ENCODE measurements at places on chromosomes 4 and X.

DNA sequence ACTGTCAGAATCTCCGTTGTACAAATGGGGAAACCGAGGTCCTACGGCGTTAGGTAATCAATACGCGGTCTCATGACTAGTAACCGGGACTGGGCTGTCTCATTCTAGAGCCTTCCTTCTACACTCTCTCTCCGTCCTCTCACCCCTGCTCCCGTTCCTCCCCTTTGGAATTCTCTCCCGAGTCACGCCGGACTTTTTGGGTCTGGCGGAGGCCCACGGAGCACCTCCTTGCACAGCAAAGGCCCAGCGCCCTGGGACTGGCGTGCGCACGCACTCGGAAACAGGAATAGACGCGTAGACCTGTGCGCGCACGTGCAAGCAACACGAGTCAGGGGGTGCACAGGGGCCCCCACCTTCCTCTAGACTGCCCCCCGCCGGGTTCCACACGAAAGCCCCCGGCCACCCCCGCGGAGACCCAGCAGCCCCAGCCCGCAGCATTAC is 361 bp downstream of the QDPR start:
- peak; percentile 53 for DNase-seq

DNA sequence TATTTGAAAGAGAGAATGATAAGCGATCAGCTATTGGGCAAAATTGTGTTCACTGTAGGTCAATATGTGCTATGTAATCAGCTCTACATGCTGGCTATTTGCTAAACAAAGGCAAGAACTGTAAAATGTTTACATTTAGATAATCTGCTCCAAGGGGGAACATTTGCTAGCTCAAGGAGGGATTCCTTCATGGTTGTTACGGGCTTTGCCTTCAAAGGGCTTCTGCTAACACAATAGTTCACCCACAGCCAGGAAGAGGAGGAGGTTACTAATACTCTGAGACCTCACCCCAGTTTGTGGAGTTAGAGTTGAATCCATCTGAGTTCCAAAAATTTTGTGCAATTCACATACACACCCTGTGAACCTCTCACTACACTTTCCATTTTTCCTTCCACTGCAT is 107.6 kb upstream of the BMP3 start:
- DNase-seq = no peak

DNA sequence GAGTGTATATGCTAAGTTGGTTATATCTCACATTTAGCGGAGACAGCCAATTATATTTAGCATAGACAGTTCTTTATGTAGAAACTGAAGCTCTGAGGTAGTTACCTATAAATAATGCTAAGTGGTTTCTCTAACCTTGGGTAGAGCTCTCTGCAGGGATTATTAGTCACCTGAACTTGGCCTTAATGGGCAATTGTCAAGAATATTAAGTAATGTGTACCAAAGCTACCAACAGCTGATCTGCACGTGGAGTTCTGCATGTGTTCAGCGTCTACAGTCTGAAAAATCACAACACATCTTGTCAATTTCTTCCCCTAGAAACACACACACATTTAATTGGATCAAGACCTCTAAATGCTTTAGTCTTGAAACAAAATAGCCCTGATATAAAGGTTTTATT is 740.6 kb upstream of the FAM241A start:
- no peak for DNase-seq

DNA sequence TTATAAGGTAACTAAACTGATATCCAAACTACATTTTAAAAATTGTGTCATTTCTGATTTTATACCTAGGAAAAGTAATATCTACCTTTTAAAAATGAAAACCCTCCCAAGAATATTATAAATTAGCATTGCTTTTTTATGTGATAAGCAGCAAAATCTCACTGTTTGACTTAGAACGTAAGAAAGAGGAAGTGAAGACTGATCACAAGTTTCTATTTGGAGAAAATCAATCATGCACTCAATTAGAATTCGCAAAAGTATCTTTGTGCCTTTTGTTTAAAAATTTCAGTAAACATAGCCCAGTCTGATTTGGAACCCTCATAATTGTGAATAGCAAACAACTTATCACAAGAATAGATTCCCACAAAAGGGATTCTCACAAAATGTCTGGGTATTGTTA is 142.7 kb downstream of the TENM3 start:
- DNase-seq = no peak

DNA sequence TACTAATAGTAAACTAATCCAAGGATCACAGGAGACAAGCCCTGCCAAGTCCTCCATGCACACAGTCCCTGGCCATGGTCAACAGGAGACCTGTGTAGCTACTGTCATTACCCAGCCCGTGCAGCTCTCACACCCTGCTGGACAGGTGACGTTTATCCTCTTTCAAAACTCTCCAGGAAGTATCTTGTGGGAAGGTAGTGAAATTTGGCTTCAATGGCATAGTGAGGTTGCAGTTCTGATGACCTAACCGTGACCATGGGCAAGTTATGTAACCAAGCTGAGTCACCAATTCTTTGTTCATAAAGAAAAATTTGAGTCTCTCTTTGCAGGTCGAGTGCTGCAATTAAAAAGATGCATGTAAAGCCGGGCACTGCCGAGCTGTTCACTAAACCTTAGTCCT is 11.3 kb upstream of the SLC2A9 start:
- peak; percentile 70 for DNase-seq

DNA sequence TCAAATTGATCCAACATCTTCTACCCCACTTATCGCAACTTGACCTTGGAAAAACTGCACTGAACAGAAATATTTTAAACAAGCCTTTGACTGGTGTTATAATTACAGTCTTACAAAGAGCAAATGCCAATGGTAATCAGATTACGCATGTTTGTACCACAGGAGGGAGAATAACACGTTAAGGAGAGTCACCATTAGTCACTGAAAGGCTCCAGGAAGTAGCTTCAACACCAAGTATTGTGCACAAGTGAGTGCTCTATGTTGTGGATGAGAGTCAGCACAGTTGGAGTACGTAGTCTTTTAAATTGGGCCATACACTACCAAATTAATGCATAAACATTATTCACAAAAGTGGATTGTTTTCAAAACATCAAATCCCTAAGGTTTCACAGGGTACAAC is 1081.5 kb upstream of the TENM3 start:
- DNase-seq = no peak

GRCh38 chr4:81883530-81884450 is 412.1 kb upstream of the RASGEF1B start:
- no peak for DNase-seq

GRCh38 chr4:149108626-149109025 is 666.4 kb upstream of the NR3C2 start:
- peak; percentile 24 for DNase-seq

GRCh38 chrX:116238567-116239255 is 68.2 kb downstream of the AGTR2 start:
- DNase-seq = no peak

DNA sequence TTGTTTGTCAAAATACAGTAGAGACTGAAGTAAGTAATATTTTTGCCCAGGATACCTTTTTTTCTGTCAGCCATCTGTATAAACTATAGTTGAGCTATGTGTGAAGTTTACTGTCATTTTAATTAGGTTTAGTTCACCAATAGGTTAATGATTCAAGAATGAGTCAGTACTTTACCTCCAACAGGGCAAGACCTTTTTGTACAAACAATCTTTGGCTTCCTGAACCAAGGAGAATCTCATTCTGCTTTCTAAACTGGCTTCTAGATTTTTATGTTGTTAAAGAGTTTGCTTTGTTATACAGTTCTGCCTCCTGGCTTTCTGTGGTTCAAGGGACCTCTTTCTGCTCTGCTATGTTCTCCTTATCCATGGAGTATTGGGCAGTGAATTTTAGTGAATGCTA is 412.0 kb upstream of the NR3C2 start:
- no peak for DNase-seq

DNA sequence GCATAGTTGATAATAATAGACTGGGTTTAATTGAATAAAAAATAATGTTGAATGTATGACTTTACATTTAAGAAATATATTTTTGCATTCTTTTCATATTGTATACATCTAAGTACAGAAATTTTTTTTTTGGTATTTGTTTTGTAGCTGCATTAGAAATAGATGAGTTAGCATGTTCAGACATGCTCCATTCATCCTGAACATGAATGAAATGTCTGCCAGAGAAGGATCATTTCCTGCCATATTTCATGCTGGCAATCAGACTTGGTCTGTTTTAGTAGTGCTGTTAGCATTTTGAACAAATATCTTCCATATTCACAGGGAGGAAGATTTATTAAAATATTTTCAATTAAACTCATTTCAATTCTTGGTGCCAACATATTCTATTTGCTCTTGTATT is 98.9 kb downstream of the FRMPD4 start:
- no peak for DNase-seq

GRCh38 chr4:105837037-105837436 is 58.2 kb upstream of the NPNT start:
- no peak for DNase-seq

DNA sequence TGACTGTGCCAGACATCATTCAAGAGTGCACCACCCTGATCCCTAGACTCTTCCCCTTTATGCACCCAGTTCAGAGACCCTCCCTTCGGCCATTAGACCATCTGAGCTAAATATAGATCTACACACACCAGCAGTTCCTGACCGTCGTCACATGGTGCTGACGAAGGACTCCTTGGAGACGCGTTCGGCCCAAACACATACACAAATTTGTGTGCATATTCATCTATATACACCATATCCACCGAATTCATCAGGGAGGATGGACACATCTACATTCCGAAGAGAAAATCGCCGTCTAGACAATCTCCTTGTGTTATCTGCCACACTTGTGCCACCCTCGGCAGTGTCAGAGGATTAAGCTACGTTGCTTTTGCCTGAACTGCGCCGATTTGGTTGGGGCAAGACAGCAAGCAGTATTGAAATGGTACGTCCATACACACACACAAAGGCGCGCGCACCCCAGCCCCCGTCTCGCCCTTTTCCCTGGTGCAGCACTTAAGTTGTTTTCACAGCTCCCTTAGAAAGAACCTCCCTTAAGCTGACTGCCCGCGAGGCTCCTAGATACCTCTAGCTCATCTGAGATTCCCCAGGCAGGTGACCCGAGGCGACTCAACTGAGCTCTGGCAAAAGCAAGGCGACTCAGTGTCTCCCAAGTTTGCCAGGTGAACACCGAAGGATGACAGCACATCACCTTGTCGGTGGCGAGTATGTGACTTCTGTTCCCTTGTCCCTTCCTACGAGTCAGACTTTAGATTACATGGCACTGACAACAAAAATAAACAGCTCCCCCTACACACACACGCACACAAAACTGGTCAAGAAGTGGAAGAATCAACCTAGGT is 1.0 kb downstream of the RASGEF1B start:
- peak; percentile 16 for DNase-seq

DNA sequence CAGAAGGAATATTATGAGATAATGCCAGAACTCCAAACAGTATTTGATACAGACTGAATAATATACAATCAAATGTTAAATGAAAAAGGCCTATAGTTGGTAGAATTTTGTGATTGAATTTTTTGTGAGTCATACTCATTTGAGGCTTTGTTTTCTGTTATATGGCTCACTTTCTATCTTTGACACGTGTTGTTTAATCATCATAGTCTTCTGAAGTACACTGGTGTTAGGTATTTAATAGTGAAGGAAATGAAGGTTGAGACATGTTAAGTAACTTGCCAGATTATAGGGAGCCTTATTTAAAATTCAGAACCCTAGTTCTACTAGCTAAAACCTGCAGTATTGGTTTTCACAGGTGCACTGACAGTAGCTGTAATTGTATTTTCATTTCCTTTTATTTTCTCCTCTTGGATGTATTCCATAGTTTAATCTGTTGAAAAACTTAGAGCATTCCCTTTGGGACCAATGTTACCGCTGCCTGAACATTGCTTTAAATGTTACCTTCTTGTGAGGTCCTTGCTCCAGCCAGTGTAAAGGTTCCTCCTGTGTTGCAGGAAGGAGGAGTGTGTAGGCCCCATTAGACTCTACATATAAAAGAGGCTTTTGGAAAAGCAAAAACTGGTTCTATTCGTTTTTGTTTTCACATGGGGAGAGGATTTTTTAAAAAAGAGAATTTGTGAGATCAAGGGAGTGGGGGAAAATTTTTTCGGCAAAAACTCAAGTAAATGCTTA is 224.1 kb downstream of the ARHGAP10 start:
- no peak for DNase-seq

GRCh38 chrX:121103381-121103780 is 56.0 kb downstream of the GLUD2 start:
- no peak for DNase-seq

DNA sequence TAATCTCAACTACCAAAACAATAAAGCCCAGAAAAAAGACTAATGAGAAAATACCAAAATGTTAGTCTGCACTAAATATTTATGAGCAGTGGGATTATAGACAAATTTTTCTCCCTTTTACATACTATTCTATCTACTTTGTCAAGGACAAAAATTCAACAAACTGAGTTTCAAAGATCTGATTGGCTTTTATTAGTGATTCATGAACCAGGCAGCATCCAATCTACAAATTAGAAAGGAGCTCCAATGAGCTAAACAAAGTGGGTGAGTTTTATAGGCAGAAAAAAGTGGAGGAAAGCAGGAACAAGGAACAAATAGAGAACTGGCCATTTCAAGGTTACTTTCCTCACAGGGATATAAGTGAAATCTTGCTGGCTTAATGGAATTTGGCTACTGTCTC is 24.4 kb upstream of the SH3KBP1 start:
- no peak for DNase-seq

DNA sequence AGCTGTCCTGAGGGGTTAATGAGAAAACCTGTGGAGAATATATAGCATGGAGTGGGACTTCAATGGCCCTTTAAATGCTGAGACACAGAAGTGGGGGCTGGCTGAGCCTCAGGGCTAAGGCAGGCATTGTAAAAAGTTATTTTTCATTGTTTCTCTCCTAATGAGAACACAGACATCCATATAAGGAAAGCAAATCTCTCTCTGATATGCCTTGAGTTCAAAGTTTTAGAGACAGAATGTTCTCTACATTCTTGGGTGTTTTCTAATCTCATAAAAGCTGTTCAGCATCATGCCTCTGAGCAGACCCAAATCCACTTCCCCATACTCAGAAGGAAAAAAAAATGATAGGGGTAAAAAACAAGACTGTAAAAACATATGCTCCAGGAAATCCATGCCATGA is 16.8 kb upstream of the RAB40A start:
- DNase-seq = peak; percentile 78

DNA sequence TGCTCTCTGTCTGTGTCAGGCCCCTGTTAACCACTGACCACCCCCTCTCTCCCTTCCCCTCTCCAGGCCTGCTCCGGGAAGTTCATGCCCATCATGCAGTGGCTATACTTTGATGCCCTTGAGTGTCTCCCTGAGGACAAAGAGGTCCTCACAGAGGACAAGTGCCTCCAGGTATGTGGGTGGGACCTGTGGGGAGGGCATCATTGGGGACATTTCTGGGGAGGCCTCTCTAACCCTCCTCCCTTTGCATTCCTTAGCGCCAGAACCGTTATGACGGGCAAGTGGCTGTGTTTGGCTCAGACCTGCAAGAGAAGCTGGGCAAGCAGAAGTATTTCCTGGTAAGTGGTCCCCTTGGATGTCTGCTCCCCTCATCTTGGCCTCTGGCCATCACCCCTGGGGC is 9.2 kb downstream of the UBA1 start:
- DNase-seq = no peak

- no peak for DNase-seq
These were observed 62.2 kb upstream of the GPM6A start for GRCh38 chr4:175874306-175874705.

GRCh38 chrX:124679199-124679598 is 332.8 kb downstream of the SH2D1A start:
- DNase-seq = no peak

Data from cardiac fibroblast (primary cell).